Activated CD8-positive, alpha-beta memory T cell treated with anti-CD3 and anti-CD28 coated beads for 1 hour (primary cell): ENCODE measurements at places on chromosomes 2 and 18.

DNA sequence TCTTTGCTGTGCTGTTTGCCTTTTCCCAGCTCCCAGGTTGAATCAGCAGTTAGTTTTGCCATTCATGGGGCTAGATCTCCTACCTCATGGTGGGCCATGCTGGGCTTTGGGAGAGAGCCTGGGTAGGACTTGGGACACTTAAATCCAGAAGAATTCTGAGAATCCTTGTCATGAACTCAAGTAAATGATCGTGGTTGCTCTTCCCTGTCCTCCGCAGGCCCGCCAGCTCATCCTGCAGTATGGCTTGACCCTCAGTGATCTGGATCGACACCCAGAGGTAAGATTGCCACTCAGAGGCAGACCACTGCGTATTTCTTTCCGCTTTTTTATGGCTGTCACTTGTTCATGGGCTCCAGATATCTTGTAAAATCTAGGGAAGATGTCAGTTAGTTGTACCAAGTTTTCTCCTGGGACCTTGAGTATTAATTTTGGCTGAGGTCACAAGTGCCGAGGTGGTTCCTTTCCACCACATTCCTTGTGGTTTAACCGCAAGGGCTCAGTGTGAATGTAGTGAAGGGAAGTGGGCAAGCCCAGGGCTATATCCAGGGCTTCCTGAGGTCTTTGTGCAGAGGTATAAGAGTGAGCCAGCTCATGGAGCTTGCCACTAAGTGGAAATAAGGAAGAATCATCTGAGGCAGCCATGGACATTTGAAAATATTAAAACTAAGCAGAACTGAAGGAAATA is 37.7 kb downstream of the RPIA start:
- DNase-seq, result no peak

DNA sequence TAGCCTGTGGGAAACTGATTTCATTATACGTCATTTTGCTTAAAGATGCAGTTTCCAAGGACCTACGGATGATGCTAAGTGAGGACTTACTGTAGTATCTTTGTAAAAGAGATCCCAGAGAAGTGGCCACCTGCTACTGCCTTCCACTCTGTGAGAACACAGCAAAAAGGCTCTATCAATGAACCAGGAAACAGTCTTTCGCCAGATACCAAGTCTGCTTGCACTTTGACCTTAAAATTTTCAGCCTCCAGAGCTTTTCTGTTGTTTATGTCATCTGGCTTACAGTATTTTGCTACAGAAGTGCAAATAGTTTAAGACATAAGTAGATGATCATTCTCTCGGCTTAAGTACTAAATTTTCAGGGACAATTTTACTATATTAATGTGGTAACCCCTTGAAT is 847.9 kb upstream of the CHAC2 start:
- DNase-seq, result no peak

DNA sequence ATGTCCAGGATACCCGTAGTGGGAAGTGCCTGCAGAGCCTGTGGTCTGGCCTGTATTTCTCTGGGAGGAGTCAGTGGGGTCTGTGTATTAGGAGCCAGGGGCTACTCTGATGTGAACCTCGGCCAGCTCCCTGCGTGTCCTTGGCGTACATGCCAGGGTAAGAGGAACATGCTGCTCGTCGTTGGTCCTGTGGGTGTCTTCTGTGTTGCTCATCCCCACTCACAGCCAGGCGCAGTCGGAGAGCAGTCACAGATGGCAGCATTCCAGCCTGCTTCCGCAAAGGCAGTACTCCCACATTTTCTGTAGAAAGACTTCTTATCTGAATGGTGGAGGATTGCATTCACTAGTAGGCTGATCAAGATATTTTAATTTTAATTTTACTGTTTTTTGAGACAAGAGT is 84.9 kb downstream of the DGKD start:
- DNase-seq, result no peak

DNA sequence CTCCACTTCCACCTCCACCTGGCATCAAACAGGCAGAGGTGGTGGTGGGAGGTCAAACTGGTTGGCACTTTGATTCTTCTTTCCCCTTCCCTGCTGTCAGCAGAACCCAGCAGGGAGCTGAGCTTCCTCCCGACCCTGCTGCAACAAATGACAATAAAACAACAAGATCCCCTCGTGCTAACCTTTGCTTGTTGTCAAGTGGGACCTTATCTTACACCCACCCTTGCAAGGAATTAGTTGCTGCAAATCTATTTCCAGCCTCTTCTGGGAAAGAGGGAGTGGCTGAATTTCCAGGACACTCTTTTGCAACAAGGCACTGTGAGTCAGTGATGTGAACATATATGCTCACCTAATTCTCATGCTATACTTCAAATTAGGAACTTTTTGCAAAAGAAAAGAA is 655.1 kb downstream of the DSC3 start:
- DNase-seq, result no peak

DNA sequence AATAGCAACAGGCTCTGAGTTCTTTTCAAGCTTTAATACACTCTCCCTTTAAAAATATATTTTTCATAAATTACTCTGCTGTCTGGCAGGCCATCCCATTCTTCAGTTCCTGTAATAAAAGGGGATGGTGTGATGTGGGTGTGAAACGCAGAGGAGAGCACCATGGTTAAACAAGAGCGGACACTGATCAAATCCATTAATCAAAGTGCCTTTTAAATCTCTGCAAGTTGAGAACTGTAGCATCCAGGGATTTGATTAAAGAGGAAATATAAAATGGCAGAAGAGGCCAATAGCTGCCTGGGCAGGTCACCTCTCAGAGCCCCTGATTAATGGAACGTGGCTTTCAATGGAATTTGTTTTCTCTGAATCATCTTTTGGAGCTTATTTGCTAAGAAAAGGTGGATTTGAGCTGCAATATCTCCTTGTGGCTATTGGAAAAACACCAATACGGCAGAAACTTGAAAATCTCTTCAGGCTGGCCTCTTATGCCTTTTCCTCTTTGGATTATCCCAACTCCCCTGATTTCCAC is 96.9 kb downstream of the ACTR3 start:
- DNase-seq, result no peak

DNA sequence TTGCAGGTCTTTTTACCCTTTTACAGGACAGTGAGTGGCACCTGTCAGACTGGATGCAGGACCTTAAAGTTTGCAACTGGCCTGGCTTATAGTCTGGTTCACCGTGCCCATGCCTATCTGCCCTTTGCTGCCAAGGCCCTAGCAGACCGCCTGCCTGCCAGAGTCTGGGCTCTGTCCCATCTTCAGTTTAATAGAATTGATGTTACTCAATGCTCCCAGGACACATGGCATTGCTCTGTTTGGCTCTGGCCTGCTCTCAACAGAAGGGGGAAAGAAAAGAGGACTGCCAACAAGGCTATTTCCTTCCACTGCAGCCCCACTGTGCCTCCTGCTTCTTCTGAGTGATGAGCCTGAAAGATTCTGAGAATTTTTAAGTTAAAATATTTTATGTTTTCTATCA is 25.6 kb upstream of the TMEM178A start:
- DNase-seq, result no peak

DNA sequence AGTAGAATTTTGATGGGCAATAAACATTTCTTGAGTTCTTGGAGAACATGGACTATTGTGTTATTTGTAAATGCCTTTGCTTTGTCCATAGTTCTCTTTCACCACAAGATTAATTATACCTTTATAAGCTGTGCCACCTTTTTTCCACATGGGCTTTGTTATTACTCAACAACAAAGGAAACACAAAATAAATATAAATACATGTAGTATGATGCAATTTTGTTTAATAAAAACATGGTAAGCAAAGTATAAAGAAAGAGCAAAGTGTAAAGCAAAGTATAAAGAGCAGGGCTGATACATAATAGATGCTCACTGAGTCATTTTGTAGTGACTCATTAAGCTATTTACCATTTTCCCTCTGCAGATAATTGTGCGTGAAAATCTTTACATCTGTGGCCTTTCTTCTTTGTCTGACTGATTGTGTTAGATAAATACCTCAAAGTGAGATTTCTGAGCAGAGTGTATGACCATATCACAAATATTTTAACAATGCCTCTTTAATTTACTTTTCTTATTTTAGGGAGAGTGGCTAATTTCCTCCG is 80.9 kb downstream of the CERS6 start:
- DNase-seq, result no peak

GRCh38 chr2:99677814-99678213 is 188.0 kb upstream of the REV1 start:
- no peak for DNase-seq

DNA sequence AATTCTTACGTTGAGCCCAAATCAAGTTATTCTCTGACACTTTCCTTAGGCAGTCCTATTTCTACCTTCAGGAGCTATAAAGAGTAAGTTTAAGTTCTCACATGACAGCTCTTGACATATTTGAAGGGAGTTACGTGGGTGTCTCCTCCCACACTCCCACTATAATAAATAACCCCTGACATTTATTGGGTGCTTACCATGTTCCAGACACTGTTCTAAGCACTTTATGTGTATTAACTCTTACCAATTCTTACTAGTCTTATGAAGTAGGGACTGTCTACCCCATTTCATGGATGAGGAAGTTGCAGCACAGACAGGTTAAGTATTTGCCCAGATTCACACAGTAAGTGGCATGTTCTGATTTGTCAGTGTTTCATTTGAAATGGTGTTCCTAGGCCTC is 17.9 kb downstream of the PLCL1 start:
- DNase-seq, result no peak

DNA sequence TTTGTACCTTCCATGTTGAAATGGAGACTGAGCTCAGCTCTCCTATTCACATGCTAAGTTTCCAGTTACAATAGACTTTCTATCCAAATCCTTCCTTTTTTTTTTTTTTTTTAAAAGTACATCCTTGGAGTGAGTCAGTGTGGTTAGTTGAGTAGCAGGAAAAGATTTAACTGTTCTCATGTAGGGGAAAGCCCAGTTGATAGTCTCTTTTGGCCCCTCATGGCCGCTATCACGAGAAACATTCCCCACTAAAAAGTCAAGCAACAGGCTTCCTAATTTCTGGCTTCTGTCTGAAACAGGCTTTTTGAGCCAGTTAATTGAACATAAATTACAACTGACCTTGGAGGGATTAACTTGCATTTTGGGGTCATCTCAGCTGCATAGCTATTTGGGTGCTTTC is 161.3 kb downstream of the MEIS1 start:
- no peak for DNase-seq

GRCh38 chr2:26076001-26076587 is 42.2 kb downstream of the RAB10 start:
- no peak for DNase-seq

GRCh38 chr18:46693996-46694395 is 37.0 kb upstream of the LOXHD1 start:
- DNase-seq, result no peak

- DNase-seq, result no peak
Measured at GRCh38 chr2:157732596-157732995, 103.9 kb upstream of the ACVR1C start.

DNA sequence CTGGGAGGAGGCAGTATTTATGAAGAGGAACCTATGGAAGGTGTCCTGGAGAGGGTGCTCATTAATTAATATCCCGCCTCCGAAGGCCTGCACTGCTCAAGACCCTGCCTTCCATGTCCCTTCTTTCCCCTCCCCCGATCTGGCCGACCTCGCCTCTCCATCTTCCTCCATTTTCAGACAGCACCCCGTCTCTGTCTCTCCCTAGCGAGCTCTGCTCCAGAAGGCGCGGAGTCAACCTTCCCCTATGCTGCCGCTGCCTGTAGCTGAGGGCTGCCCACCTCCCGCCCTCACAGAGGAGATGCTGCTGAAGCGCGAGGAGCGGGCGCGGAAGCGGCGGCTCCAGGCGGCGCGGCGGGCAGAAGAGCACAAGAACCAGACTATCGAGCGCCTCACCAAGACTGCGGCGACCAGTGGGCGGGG is 1.1 kb upstream of the WBP1 start:
- DNase-seq, result no peak

DNA sequence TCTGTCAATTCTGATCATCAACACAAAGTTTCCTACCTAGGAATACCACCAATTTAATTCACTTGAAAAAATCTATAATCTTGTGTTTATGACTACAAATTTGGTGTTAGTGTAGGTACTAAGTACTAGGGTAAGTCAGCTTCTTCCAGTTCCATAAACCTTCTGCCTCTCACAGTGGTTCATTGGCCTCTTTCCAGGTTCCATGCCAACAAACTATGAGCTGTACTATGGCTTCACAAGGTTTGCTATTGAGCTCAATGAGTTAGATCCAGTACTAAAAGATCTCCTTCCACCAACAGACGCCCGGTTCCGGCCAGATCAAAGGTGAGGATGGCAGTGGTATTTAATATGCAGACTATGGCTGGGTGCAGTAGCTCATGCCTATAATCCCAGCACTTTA is 58.8 kb downstream of the PRKRA start:
- no peak for DNase-seq

- no peak for DNase-seq
Measured at GRCh38 chr18:30828700-30829099, 213.8 kb downstream of the DSC3 start.

GRCh38 chr2:196291426-196291825 is 120.0 kb upstream of the STK17B start:
- DNase-seq, result no peak

DNA sequence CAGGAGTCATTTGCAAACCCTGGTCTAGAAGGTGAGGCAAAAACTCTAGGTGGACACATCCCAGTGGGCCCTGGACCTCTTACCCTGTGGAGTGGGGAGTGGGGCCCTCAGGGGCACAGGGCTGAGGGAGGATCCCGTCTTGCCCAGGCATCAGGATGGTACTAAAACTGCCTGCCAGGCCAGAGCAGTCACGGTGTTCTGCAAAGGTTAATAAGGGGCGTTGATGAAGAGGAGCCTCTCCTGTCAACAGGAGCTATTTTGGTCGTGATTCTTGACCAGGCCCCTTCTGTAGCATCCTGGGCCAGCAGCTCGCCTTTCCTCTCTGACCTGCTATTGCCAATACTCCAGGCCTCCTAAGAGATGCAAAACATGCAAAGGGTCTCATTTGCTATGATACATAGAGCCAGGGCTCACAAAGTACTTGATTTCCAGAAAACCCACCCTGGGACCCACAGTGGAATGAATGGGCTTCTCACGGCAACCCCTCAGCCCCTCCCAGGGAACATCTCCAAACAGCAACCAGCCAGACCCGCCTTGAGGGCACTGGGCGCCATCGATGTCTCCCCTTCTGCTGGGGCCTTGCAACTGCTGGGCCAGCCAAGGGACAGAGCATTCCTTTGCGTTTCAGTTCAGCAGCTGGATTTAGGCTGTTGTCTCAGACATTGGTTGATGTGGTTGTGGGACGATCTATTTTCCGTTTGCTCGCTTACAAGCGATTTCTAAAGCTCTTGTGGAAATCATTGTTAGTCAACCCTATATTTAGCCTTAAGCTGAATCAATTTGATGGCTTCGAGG is 111.1 kb downstream of the PDCL3 start:
- no peak for DNase-seq

DNA sequence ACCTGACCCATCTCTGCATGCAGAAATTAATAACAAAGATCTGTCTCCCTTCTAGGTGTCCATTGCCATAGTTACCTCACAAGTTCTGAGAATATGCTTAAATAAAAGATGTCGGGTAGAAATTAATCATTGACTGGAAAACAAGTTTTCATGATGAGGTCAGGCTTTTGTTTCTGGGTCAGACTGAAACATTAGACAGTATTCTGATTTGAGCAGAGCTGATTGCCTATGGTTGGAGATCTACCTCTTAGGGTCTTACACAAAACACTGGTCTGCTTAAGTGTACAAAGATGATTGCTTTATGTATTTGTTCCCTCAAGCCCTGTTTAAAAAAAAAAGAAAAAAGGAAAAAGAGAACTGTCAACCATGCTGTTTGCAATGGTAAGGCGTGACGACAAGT is 956.4 kb downstream of the CPS1 start:
- no peak for DNase-seq

- DNase-seq, result no peak
Measured at GRCh38 chr2:43303889-43304288, 77.5 kb upstream of the ZFP36L2 start.

- no peak for DNase-seq
Measured at GRCh38 chr2:56108806-56109205, 75.0 kb upstream of the CCDC85A start.

- DNase-seq, result no peak
Measured at GRCh38 chr18:35688757-35689156, 107.2 kb downstream of the GALNT1 start.
